Fibroblast of upper back skin (primary cell): ENCODE measurements at places on chromosomes 13 and 19.
A peak's percentile ranks its signal among the peaks of the same experiment; 100 is the strongest.

DNA sequence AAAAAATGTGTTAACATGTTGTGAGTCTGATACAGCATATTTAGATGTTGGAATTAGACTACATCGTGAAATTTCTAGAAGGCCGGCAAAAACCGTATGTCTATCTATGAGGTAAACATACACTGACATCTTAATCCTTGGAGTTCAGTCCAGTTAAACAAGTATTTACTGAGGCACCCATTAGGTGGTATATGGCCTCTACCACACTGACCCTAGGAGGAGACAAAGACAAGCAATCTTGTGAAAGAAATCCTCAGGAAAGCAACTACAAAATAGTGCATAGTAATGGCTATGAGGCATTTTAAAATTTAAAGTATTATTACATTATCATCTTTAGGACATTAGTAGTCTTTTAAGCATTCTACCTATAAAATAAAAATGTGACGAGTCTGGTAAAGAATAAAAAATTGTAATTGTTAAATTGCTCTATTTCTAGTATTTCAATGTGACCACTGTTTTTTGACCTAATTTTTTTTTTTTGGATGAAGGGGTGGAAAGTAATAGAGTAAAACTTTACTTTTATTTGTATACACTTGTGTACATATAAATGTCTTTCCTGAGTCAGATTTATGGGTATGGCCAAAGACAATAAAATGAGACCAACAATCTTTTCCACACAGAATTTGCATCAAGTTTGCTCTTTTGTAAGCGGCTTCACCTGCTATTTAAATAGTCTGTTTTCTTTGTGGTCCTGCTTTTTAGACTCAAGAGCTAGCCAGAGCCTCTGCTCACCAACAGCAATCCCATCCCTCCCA, 50.5 kb downstream of the KATNAL1 start:
- DNase-seq = peak; percentile 23

GRCh38 chr19:33094436-33095067, 13.6 kb downstream of the GPATCH1 start:
- no peak for DNase-seq

DNA sequence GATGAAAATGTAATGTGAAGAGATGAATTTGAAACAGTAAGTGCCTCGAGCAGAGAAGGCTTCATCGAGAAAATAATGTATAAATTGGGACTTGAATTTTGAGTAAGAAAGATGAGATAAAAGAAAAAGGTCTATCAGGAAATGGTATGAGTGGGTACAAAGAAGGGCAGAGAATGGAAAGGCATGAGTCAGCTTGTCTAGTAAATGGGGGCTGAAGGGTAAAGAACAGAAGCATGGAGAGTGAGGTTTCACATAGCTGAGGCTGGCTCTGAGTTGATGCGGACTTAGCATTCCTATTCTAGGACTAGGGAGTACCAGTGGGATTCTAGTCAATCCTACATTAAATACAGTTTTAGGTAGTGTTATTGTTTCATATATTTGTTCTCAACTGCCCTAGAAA, 85.8 kb downstream of the ZC3H13 start:
- no peak for DNase-seq

DNA sequence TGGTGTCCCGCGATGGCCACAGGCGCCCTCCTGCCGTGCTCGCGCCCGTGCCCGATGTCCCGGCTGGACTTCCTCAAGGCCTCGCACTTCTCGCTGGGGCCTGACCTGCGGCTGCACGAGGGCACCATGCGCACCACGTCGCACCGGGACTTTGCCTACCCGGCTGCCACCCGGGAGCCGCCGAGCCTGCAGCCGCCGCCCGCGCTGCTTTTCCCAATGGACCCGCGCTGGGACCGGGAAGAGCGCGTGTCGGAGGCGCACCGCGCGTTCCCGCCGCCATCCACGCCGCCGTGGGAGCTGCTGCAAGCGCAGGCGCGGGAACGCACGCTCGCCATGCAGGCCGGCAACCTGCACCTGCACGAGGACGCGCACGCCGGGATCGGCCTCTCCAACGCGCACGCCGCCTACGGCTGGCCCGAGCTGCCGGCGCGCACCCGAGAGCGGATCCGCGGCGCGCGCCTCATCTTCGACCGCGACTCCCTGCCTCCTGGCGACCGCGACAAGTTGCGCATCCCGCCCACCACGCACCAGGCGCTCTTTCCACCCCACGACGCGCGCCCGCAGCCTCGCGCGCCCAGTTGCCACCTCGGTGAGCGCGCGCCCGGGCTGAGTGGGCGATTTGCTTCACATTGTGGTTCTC, 12.1 kb upstream of the PEX11G start:
- no peak for DNase-seq

- DNase-seq = peak; percentile 14
These were observed 23.2 kb upstream of the GPC5 start for GRCh38 chr13:91375116-91375729.

DNA sequence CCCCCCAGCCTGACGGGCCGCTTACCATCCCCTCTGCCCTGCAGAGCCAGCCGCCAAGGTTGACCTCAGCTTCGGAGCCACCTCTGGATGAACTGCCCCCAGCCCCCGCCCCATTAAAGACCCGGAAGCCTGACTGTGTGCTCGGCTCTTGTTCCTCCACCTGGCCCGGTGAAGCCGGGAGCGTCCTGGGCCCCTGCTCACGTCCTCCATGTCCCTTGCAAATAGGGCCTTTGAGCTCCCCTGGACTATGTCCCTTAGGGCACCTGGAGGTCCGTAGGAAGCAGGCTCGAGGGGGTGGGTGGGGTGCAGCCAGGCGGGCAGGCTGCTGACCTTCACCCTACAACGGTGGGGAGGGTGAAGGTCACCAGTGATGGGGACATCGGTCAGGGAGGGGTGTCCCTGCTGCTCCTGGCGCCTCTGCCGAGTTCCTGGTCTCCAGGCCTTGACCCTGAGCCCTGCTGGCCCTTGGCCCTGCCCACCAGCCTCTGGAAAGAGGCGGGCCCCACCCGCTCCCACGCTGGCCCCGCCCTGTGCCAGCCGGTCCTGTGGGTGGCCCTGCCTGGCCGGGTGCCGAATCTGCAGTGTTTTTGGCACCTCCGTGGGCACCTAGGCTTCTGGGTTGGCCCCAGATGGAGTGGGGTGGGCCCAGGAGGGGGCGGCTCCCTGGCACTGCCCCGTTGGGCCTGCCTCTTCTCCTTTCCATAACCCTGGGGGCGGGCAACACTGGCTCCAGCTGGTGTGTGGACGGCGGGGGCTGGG, 3.3 kb downstream of the ATP5F1D start:
- no peak for DNase-seq

- no peak for DNase-seq
These were observed 9.0 kb upstream of the JUND start for GRCh38 chr19:18290302-18291018.

DNA sequence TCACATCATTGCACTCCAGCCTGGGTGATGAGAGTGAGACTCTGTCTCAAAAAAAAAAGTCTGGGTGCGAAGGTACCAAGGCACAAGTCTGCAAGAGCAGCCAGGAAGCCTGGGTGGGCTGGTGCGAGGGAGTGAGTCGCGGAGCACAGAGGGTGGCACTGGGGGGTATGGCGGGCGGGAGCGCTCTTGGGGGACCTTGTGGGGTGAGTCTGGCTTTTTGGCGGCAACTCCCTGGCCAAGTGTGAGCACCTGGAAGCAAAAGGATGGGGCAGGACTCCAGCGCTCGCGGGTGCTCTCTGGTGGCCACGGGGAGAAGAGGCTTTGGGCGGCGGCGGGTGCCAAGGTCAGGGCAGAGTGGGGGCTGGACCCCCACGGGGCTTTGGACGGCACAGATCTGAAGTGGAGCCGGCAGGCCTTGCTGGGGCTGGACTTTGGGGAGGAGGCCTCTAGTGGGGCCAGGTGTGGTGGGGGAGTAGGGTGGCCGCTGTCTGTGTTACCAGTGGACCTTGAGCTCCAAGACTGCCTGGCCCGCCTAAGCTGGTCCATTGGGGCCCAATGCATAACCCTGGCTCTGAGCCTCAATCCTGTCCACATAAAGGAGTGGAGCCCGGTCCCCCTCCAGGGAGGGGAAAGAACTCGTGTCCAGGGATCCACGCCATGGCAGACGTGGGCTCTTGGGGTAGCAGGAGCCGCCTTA, 1.6 kb downstream of the P2RY11 start:
- peak; percentile 40 for DNase-seq

DNA sequence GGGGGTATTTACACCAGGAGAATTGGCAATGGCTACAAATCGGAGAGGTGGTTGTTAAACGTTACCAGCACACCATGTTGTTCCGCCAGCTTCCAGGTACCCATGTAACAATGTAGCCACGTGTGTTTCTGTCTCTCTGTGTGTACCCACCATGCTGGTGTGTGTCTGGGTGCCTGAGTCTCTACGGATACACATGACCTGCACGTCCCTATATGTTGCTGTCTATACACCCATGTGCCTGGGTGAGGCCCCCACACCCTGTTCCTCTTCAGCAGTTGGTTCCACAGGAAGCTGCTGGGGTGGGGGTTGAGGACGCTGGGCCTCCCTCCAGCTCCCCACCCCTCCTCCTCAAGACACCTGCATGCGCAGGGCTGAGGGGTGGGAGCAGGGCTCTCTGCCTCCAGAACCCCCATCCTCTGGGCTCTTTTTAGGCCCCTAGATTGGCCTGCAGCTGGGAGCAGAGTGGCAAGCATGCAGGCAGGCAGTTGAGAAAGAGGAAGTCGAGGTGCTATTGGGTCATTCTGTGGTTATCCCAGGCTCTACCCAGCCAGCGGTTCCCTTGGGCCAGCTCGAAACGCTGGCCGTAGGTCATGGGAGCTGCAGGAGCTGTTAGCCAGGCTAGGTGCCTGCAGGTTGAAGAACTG, at the start of gene ARHGEF18:
ARHGEF18 (plus strand) TSS at position 351 of the 644 bp plus-strand sequence. CDS start 13,954 bp downstream, outside the sequence.
- DNase-seq = no peak

GRCh38 chr19:17872251-17873001, 681 bp downstream of the SLC5A5 start:
- DNase-seq = no peak

GRCh38 chr13:81929988-81930387, 1589.1 kb upstream of the SPRY2 start:
- peak; percentile 5 for DNase-seq

DNA sequence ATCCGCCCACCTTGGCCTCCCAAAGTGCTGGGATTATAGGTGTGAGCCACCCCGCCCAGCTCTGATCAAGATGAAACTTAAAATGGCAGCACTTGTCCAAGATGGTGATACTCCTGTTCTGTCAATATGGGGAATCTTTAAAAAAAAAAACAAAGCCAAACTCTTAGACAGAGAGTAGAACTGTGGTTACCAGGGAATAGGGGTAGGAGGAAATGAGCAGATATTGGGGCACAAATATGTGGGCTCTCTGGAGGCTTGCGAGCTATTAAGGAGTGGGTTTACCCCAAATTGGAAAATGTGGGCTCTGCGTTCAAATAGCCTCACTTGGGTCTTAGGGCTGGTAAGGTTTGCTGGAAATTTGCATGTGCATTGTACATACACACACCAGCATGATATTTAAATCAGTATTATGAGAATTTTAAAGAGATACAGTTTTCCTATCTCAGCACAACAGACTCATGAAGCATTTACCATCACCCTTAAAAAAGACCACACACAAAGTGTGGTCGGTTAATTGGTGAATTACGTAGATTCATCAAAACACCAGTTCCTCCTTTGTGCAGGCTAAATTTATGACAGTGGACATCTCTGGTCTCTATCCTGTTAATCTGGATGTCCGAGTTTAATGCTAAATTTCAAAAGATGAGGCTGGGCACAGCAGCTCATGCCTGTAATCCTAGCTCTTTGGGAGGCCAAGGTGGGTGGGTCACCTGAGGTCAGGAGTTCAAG, 11.3 kb downstream of the CD70 start:
- no peak for DNase-seq

DNA sequence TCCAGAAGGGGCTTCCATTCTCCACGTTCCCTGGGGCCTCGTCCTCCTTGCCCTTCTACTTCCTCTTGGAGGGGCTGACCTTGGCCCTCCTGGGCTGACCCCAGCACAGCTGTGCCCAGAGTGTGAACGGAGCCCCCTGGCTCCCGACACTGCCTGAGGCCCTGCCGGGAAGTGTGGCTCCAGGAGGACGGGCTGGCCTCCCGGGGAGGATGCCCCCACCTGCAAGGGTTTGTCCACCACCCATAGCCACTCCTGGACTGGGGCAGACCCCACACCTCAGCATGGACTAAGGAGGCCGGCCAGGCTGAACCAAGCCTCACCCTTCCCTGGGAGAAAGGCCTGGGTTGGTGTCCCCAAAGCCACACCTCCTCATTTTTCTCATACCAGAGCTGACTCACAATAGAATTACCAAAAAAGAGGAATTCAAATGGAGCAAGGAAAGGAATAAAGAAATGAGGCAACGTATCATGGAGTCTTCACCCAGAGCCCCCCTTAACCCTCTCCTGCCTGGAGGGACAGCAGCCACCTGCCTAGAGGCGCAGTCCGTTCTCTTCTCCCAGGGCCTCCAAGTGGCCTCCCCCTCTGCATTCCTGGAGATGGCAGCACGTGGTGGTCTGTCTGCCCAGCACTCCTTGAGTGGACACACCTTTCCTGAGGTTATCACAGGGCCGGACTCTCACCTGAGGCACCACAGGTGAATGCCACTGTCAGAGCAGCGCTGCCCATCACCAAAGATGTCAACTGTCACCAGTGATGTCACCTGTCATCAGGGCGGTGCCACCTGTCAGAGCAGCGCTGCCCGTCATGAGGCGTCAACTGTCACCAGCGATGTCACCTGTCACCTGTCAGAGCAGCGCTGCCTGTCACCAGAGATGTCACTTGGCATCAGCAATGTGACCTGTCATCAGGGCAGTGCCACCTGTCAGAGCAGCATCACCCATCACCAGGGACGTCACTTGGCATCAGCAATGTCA, 3.1 kb upstream of the C13orf46 start:
- peak; percentile 83 for DNase-seq

DNA sequence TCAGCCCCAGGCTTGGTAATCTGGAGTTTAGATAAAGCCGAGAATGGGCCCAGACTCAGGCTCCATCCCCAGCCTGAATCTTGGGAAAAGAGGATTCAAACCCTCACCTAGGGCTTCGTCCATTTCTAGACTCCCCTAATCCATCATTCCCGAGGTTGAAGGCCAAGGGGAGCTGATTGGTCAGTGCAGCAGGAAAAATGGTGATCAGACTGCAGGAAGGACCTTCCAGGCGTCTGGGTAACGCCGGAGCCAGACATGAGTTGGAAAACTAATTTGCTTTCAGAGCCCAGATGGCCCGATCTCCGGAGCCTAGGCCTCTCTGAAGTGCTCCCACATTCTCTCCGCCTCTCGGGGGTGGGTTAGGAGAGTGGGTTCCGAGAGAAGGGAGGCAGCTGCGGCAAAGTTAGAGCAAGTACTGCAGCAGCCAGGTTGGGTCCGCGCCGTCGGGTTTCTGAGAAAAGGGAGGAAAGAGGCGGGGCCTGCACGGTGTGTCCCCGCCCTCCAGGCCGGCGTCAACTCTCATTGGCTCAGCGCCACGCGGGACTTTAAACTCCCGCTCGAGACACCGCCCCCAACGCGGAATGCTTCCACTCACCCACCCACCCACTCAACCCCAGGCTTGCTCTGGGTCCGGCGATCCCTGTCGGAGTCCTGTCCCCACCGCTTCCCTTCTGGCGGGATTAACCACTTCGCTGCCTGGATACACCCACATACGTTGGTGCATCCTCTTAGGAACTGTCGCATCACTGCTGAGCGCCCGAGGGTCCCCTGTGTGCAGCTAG, 788 bp upstream of the RTBDN start:
- DNase-seq = peak; percentile 7

GRCh38 chr13:98285317-98285716, 108.2 kb upstream of the RNF113B start:
- peak; percentile 59 for DNase-seq

- no peak for DNase-seq
These were observed 366 bp upstream of the KL start for GRCh38 chr13:33015791-33016323.

GRCh38 chr13:101942038-101942437, 459.8 kb downstream of the FGF14 start:
- DNase-seq = peak; percentile 8
